ENCODE measurements at places on chromosomes 13 and 19. TPM values are rescaled to one million over a fixed set of nuclear protein-coding genes. Genes with fewer than 3 reads are reported as not detected.

DNA sequence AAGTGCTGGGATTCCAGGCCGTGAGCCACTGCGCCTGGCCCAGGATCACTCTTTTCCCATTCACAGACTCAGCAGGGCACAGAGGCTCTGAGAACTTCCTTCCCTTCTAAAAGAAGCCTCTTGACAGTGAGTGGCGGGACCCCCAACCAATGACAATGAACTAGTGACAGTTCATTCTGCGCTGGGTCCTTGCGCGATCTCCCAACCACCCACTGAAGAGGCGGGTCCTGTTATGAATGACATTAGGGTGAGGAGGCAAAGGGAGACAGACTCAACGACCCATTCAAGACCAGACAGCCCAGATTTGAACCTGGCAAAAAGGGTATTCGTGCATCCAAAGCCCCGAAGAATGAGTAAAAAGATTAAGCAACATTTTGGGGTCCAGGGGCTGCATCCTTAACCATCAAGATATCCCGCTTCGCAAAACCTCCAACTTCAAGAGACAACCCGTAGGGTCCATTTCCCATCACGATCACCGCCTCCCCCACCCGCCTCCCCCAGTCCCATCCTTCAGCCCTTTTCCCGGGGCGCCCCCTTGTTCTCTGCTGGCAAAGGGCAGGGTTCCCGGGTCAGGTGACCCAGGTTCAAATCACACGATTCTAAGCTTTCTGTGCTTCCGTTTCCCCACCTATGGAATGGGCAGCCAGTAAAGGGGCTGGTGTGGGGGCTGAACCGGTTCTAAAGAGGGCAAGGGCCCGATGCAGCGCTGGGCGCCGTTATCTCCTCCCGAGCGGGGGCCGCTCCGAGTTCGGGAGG is 719 bp downstream of the SUGP2 start:
- no peaks in the 10 kb centered on the region for H3K27me3 ChIP-seq
- no peaks in the 10 kb centered on the region for H3K4me1 ChIP-seq
- peak overlapping the region; percentile 89 for H3K27ac ChIP-seq
- H3K4me3 ChIP-seq, result peak overlapping the region; percentile 82

DNA sequence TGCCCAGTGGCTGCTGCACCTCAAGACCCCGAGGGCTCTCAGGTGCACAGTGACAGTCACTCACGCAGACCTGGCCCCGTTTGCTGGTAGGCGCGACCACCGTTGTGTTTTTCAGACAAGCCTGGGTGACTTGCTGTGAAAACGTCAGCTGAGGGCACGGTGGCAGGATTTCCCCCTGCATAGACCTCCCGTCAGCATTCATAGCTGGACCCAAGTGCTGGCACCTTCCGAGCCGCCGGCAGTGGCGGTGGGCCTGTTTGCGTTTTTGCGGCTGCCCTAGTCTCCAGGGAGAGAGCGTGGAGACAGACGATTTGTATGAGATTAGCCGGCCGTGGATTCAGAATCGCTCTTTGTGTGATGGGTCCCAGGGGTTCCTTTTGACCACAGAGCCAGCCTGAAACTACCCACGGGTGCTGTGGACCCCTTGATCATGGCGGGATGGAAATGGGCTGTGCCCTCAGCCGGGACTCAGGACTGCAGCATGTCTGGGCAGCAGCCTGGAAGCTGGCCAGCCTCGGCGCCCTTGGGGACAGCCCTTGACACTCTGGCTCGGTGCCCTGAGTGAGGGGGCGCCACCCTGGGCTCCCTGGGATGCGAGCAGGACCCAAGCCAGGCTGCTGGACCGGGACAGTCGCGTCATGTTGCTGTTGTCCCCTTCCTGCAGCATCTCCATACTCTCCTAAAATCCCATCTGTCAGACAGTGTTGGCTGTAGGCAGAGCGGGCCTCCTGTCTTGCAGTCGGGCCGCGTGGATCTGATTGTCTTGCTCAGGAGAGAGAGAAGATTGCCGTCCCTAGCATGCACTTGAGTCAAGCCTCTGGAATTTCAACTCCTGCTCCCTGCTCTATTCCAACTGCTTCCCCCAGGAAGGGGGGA is 8.6 kb downstream of the KDM4B start:
- H3K27ac ChIP-seq, result peak overlapping the region; percentile 90
- peaks cover 19% of the 10 kb centered on the region for H3K4me1 ChIP-seq
- DNase-seq, result peak; percentile 75

NAT14 gene
- 18.1 TPM for total RNA-seq

DNA sequence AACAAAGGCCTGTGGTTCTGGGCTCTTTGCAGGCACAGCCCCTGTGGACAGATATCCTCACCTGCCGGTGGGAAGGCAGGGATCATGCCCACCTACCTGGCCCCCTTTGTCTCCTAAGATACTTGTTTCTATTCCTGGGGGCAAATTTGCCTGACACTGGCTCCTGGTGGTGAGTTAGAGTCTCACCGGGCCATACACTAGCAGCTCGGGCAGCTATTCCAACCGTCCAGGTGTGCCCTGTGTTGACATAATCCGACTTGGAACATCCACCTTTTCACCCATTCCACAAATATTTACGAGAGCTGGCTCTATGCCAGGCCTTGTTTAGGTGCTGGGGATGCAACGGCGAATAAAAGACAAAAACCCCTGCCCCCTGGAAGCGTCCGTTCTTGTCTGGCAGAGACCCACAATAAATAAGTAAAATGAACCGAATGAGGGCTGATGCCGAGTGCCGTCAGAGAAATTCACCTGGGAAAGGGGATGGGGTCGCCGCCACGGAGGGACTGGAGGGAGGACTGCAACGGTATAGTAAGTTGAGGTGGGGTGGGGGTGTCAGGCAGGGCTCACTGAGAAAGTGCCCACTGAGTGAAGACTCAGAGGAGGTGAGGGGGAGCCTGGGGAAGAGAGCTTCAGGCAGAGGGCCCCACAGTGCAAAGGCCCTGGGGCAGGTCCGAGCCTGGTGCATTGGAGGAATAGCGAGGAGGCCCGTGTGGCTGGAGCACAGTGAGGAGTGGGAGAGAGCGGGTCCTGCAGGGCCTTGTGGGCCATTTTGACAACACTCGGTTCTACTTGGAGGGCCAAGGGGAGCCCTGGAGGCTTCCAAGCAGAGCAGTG is 43.2 kb upstream of the RANBP3 start:
- no peaks in the 10 kb centered on the region for H3K27me3 ChIP-seq
- H3K4me3 ChIP-seq, result no peak overlapping the region
- no peak for DNase-seq
- H3K4me1 ChIP-seq, result peaks cover 7% of the 10 kb centered on the region
- H3K27ac ChIP-seq, result no peak overlapping the region

GRCh38 chr13:31670831-31671617 is 68.3 kb upstream of the RXFP2 start:
- no peaks in the 10 kb centered on the region for H3K4me1 ChIP-seq
- H3K36me3 ChIP-seq, result no peaks in the 10 kb centered on the region
- no peaks in the 10 kb centered on the region for H3K27me3 ChIP-seq

DNA sequence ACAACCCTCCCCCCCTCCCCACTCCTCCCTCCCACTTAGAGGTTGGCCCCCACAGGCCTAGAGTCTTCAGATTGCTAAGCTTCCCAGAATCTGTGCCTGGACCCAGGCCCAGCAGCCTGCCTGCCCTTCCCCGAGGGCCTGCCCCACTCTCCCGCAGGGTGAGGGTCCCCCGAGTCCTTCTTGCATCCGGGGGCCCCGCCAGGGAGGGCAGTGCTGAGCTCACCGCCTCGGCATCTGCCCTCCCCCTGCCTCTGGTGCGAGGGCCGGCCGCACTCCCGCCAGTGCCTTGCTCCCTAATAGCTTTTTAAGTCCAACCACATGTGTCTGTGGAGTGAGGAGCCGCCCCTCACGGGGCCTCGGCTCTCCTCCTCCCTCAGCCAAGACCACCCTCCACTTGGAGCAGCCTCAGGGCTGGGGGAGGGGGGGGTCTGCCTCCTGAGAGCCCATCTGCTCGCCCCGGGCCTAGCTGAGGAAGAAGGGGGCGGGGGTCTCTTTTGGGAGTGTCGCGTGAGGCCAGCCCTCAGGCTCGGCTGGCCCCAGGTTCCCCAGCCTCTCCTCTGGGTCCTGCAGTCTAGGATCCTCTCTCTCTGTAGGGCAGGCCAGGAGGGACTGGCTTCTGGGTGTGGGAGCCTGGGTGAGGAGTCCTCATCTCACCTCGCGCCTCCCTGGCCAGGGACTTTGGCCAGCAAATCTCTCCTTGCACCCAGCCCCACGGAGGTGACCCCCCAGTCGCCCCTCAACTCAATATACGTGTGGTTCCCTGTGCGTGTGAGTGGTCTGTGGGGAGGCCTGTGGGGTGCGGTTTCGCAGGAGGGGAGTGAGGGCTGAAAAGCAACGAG is 47.2 kb downstream of the LYL1 start:
- H3K4me1 ChIP-seq, result peaks cover 34% of the 10 kb centered on the region
- no peaks in the 10 kb centered on the region for H3K27me3 ChIP-seq
- peak; percentile 87 for DNase-seq
- peak overlapping the region; percentile 100 for H3K27ac ChIP-seq
- no peaks in the 10 kb centered on the region for H3K36me3 ChIP-seq

DNA sequence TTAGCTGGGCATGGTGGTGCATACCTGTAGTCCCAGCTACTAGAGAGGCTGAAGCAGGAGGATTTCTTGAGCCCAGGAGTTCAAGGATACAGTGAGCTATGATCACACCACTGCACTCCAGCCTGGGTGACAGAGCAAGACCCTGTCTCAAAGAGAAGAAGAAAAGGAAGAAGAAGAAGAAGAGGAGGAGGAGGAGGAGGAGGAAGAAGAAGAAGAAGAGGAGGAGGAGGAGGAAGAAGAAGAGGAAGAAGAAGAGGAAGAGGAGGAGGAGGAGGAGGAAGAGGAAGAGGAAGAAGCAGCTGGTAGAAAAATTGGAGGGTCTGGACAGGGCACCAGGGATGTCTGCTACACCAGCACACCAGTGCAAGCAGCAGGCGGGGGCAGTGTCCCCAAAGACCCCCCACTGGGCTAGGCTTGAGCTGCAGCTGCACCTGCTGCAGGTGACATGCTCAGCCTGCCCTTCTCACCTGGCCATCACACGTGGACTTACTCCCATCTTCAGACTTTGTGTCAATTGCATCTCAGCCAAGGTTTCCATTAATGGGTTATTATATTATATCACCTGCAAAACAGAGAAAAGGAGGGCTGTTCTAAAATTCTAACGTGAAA is 180.9 kb upstream of the ZNF507 start:
- no peaks in the 10 kb centered on the region for H3K27me3 ChIP-seq
- no peak overlapping the region for H3K4me3 ChIP-seq
- H3K36me3 ChIP-seq, result no peaks in the 10 kb centered on the region
- DNase-seq, result no peak

- no peaks in the 10 kb centered on the region for H3K4me1 ChIP-seq
- no peaks in the 10 kb centered on the region for H3K36me3 ChIP-seq
- H3K27ac ChIP-seq, result no peak overlapping the region
These were observed 7.9 kb upstream of the LINGO3 start for GRCh38 chr19:2315818-2316353.

MYBPC2 gene
- 0.28 TPM for total RNA-seq

DNA sequence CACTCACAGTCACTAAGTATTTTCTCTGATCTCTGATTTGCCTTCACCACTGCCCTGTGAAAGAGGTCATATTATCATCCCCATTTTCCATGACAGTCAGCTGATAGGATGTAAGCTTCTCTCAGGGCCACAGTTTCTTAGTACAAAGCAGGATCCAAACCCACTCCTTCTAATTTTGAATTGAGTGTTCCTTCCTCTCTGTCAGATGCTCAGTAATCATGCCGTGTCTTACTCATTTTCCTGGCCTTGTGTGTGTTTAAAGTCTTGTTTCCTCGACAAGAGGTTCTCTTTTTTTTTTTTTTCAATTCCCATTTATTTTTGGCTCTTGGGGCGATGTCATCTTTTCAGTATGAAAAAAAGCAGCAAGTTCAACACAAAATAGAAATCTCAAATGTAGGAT is 72.3 kb downstream of the NAA16 start:
- H3K36me3 ChIP-seq, result no peaks in the 10 kb centered on the region
- no peak overlapping the region for H3K27ac ChIP-seq
- DNase-seq, result no peak
- no peak overlapping the region for H3K4me3 ChIP-seq

DNA sequence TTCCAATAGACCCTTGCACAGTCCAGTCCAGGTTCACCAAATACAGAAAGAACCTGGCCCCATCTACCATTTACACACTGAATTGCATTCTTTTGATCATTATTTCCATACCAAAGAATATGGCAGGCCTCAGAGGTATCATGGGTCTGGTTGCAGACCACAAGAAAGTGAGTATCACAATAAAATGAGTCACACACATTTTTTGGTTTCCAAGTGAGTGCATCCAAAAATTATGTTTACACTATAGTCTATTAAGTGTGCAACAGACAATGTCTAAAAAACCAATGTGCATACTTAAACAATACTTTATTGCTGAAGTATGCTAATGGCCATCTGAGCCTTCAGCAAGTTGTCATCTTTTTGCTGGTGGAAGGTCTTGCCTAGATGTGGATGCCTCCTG is 105.3 kb downstream of the SPACA7 start:
- H3K27me3 ChIP-seq, result no peaks in the 10 kb centered on the region
- H3K36me3 ChIP-seq, result no peaks in the 10 kb centered on the region
- H3K4me3 ChIP-seq, result no peak overlapping the region
- no peak for DNase-seq

GRCh38 chr13:93752541-93752940 is 525.9 kb downstream of the GPC6 start:
- no peaks in the 10 kb centered on the region for H3K4me1 ChIP-seq
- H3K27me3 ChIP-seq, result no peaks in the 10 kb centered on the region
- no peak for DNase-seq
- no peaks in the 10 kb centered on the region for H3K36me3 ChIP-seq

All from uterus (tissue), 4 donors.